Tongue (tissue), 3 donors: ENCODE measurements at places on chromosomes 2 and 18.

- no peak for DNase-seq
These were observed 166.8 kb downstream of the ANKRD30B start for GRCh38 chr18:14914771-14915170.

- DNase-seq, result peak; percentile 52
These were observed 98.2 kb downstream of the GAREM1 start for GRCh38 chr18:32372381-32373061.

GRCh38 chr2:46499392-46499785 is 20.0 kb downstream of the TMEM247 start:
- DNase-seq, result no peak

DNA sequence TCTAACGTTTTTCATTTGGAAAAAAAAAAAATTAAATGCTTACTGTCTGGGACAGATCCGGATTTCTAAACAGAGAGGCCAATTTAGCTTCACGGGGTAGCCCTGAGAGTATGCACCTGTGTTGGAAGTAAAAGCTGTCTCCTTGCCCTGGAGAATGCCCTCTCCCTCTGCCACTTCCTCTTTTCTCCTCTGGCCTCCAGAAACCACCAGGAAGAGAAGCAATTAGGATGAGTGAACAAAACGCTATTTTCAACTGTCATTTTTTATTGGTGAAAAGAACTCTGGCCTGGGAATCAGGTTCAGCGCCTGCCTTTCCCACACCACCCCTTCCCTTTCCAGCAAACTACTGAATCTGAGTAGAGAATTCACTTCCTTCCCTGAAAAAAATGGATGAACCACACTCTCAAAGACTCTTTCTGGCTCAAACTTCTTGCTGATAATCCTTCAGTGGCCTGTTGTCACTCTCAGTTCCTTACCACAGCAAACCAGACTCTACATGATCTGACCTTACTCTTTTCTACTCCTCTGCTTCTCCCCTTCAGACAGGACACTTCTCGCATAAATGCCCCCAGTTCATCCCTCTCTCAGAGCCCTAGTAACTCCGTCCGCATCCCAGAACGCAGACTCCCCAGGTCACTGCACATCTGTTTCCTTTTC is 29.8 kb downstream of the KLF7 start:
- no peak for DNase-seq

DNA sequence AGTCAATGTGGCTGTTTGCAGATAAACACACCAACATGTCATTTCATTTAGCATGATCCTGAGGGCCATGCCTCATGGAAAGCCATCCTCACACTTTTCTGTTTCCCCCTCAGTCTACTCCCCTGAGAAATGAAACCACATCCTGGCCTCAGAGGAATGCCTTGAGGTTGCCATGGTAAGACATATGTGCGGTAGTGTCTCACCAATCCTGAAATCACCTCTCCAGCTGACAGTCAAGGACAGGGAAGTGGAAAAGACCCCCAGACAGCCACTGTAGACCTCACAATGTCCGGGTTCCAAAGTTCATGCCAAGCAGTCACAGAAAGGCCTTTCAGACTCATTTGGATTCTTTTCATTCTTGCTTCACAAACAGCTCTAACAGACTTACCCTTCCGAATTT is 175.2 kb upstream of the PKDCC start:
- no peak for DNase-seq

- peak; percentile 29 for DNase-seq
These were observed 906 bp downstream of the IKZF2 start for GRCh38 chr2:213150315-213151097.

DNA sequence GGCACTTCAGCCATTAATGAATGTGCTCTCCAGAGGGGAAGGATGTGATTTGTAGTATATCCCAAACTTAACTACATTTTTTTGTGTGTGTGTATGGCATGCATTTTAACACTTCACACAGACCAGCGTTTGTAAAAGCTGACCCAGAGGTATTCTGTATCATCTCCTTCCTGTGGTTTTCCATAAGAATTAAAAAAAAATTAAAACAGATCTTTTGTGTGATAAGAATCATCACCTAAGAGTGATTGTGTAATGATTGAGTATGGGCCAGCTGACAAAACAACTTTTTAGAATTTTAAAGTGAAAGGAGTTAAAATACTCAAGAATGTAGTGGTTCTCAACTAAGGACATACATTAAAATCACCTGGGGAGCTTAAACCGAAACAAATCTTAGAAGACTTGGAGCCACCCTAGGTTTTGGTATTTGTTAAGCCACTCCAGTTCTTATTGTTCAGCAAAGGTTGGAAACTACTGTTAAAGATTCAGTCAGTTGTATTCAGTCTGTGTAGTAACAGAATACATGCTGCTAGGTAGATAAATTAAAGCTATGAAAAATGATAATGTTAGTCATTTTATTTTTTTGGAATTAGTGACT is 120.1 kb downstream of the HAUS1 start:
- DNase-seq, result no peak

- no peak for DNase-seq
These were observed 1.2 kb upstream of the MAPRE3 start for GRCh38 chr2:26969077-26969844.

GRCh38 chr2:99181624-99182000 is 628 bp downstream of the MRPL30 start:
- DNase-seq, result no peak
